Body of pancreas (tissue), 4 donors: ENCODE measurements at places on chromosomes 1 and 21. TPM values are rescaled to one million over a fixed set of nuclear protein-coding genes. Genes with fewer than 3 reads are reported as not detected.

- DNase-seq = no peak
Measured at GRCh38 chr1:243475966-243476365, 220.1 kb downstream of the SDCCAG8 start.

DNA sequence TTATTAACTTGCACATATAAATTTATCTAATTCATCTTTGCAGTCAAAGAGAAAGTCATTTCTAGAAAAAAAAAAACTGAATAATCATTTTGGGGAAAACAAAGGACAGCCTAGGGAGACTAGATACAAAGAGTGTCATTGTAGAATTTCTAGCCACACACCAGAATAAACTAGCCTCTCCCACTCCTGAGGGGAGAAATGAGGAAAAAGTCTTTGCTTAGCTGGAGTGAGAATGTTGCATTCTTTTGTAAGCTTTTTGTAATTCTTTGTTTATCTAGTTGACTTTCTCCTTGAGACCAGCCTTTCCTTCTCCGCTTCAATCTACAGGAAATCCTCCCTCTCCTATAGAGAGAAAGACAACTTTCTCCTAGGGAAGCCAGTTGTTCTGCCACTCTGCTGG is 15.9 kb upstream of the CGN start:
- no peak for DNase-seq

GRCh38 chr1:23019863-23020625 is 776 bp downstream of the KDM1A start:
- DNase-seq = peak; percentile 26

DNA sequence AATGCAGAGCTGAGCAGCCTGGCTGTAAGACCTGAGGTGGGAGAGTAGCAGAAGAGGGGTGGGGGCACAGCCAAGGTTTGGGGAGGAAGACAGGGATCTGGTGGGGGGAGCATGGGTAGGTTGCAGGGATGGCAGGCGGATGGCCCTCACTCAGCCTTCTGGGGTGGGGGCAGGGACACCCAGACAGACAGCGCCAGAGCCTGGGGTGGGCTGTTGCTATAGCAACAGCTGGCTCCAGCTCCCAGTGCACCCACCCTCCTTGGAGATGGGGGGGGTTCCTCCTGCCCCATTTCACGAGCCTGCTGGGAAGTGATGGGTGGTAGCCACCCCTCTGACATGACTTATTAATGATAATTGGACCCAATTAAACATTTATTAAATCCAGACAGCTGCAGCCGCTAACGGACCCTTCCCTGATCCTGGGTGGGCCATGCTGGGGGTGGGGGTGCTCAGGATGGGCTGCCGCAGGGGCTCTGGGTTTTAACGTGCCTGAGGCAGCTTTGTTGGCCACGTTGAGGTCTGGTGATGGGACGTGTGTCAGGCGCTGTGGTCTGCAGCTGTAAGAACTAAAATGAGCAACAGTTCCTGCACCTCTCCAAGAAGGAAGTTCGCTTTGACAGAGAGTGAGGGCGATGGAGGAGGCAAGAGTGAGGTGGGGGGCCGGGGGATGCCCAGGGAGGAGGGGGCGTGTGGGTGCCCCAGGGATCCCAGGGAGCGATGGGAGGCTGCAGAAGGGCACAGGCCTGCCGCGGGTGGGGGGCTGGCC is 19.4 kb downstream of the AGRN start:
- no peak for DNase-seq

GRCh38 chr1:230169454-230170152 is 102.6 kb downstream of the GALNT2 start:
- DNase-seq = no peak

DNA sequence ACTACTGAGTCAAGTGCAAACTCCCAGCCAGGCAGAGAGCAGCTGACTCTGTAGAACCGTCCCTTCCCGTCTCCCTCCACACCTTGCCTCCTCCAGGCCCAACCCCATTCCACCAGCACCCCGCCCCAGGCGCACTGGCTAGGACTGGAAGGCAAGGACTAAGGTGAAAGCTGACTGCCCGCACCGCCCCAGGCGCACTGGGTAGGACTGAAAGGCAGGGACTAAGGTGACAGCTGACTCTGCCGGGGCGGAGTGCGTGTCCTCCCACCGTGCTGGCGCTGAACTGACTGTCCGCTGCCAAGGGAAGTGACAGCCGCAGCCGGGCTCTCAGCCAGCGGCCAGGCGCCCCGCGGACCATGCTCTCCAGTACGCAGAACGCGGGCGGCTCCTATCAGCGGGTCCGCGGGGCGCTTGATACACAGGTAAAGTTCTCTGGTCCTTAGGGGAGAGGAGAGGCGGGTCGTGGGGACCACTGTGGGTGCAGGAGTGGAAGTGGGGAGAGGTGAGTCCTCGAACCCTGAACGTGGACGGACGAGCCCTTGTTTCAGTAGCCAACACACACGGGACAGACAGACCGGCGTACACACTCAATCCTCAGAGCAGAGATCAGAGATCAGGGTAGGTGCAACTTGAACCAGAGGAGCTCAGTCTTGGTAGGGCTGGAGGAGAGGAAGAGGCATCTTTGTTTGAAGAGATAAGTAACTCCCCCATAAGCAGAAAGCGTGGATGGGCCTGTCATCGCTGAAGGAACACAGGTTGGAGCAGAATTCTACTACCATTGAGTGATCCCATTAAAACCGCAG is 58.0 kb downstream of the RBM11 start:
- peak; percentile 63 for DNase-seq

- no peak for DNase-seq
Measured at GRCh38 chr1:214454569-214455396, 96.6 kb downstream of the PTPN14 start.

DNA sequence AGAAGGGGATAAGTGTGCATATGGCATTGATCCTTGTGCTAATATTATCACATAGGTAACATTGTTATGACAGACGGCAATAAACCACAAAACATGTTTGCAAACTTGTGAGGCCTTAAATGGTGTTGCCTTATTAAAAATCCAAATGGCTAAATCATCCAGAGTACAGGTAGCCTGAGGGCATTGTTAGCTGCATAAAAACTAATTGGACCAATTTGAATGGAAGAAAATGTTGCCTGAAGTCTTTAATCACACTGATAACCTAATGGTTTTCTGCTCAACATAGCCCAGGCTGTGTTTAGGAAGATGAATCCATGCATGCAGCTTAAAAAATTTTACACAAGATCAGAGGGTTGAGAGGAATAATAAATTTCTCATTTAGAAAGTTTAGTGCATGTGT is 19.4 kb upstream of the LRRC53 start:
- DNase-seq = no peak

Gene KIF2C
- not detected for total RNA-seq

Gene LENEP
- not detected for total RNA-seq

Gene PLEKHN1
- not detected for total RNA-seq
